Activated CD8-positive, alpha-beta memory T cell treated with anti-CD3 and anti-CD28 coated beads, Interleukin-2, amount 10 ng/mL, durations not matched to agents 7 days and 5 days (primary cell): ENCODE measurements at places on chromosomes 7 and 10. TPM values are rescaled to one million over a fixed set of nuclear protein-coding genes. Genes with fewer than 3 reads are reported as not detected.

METTL27 gene
- 0.55 TPM for total RNA-seq

GSTO2 gene
- total RNA-seq = 1.3 TPM

EPDR1 gene
- total RNA-seq = 1.1 TPM

KCNH2 gene
- total RNA-seq = 0.07 TPM

NAT16 gene
- total RNA-seq = not detected

CTAGE8 gene
- total RNA-seq = not detected

MYPN gene
- total RNA-seq = not detected

GCK gene
- total RNA-seq = not detected
